Activated T-helper 1 cell treated with anti-CD3 and anti-CD28 coated beads, Interleukin-2, amount 50 U/mL, for 16 hours (primary cell): ENCODE measurements at places on chromosomes 5 and 9.

- DNase-seq = no peak
These were observed 11.1 kb downstream of the FTMT start for GRCh38 chr5:121862801-121863200.

GRCh38 chr5:126921241-126922091, 108.9 kb downstream of the MARCHF3 start:
- no peak for DNase-seq

- no peak for DNase-seq
These were observed 72.7 kb downstream of the EPB41L4B start for GRCh38 chr9:109248133-109248581.

GRCh38 chr9:97502222-97502983, 937 bp downstream of the TMOD1 start:
- no peak for DNase-seq

- no peak for DNase-seq
These were observed 14.2 kb downstream of the AP3S1 start for GRCh38 chr5:115855959-115856358.
